Thoracic aorta endothelial cell (primary cell): ENCODE measurements at places on chromosomes 5 and 9. TPM values are rescaled to one million over a fixed set of nuclear protein-coding genes. Genes with fewer than 3 reads are reported as not detected.

The CHD1 gene
- 91.1 and 93.6 TPM in 2 replicates for total RNA-seq

The SPATA31C1 gene
- not detected in 2 replicates for total RNA-seq

The SPOUT1 gene
- total RNA-seq: 20.5 and 22.8 TPM in 2 replicates

The TRIM14 gene
- total RNA-seq: 8.2 and 12.2 TPM in 2 replicates

The NR6A1 gene
- total RNA-seq: 0.27 and 1.2 TPM in 2 replicates

The MTAP gene
- 49.7 and 64.7 TPM in 2 replicates for total RNA-seq

The LECT2 gene
- total RNA-seq: not detected in 2 replicates

The MAMDC4 gene
- 1.9 and 2.0 TPM in 2 replicates for total RNA-seq

The SPARC gene
- 932 and 1,783 TPM in 2 replicates for total RNA-seq

The PCDHAC1 gene
- total RNA-seq: under 0.01 TPM in 1 of 2 replicates, not detected in the other

The SPATA6L gene
- total RNA-seq: 1.8 and 2.3 TPM in 2 replicates

The C5orf22 gene
- 28.2 and 31.4 TPM in 2 replicates for total RNA-seq

The SPINK4 gene
- not detected in 2 replicates for total RNA-seq

The IL9 gene
- total RNA-seq: not detected in 2 replicates
